ENCODE measurements at places on chromosomes 1 and 21.

DNA sequence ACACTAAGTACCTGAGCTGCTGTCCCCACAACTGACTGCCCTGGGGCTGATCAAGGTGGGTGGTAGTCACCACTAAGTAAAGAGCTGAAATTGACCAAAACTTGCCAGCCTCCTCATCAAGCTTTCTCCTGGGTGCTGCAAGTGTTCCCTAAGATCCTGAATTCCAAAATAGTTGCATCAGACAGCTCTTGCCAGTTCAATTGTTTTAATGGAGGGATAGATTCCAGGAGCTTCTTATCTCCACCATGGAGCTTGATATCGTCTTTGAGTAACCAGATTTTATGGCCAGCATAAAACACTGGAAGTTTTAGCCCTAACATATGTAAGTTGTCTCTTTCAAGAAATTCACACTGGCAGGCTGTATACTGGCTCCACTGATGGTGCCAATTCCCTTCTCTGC lies 90.3 kb downstream of the NID1 start:
- no peak for DNase-seq

GRCh38 chr1:208106218-208106617 lies 138.0 kb downstream of the PLXNA2 start:
- DNase-seq: no peak

GRCh38 chr1:3174487-3175247 lies 105.7 kb downstream of the PRDM16 start:
- DNase-seq: no peak

DNA sequence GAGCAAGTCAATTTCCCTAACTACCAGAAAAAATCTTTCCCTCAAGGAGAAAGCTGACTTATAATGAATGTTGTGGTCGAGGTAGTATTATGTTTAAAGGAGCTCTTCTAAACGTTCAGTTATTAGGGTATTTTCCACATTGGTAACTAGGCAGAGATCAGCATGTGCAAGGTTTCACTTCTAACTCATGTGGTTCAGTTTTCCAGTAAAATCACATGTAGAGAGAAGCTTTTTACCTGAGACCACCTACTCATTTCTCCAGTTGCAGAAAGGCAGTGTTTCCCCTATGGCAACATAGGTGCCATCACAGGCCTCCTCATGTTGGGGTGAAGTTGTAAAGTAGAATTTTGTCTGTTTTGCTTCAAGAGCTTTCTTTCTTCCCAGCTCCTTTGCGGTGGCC lies 23.7 kb downstream of the IL23R start:
- no peak for DNase-seq

DNA sequence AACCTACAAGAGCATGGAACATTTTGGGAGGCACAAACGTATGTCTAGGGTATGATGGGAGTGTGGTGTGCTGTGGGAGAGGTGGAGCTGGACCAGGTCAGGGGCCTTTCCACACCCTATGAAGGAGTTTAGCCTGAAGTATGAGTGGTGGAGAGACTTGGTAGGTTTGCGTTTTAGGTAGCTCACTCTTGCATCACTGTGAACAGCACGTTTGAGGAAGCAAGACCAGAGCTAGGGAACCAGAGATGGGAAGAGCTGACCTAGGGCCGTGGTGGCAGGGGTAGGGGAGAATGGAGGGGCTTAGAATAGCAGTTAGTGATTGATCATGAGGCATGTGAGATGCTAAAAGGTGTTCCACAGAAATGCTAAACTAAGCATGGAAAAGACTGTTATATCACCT lies 25.1 kb upstream of the ZFP69B start:
- DNase-seq: no peak

DNA sequence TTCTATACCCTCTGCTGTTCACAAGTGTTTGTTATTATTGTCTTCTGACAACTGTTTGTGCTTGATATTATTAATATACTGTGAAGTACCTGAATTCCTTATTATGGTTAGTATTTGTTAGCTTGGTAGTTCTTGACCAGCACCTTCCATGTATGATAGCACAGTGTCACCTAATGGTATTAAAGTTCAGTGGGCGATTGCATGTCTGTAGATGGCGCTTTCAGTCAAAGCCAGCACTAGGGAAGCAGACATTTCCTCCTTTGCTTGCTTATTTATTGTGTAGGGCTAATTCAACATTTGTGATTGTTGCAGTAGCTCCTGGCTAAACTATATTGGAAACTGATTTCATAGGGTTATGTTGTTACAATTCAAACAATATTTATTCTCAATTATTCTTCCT lies 218.0 kb downstream of the ZP4 start:
- DNase-seq: no peak

DNA sequence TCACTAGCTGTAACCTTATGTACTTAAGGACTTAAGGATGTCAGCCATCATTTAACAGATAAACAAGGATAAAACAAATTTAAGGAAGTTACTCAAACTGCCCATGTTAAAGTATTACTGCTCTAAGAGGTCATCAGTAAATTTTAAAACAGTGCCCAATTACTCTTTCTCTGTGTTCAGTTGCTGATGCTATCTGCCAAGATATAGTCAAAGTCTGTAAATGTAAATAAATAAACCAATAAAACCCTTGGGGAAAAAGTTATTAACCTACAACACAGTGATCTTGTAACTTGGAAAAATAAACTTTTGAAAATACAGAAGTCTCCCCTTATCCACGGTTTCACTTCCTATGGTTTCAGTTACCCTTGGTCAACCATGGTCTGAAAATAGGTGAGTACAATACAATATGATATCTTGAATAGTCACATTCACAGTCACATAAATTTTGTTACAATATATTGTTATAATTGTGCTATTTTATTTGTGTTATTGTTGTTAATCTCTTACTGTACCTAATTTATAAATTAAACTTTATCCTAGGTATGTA lies 501.8 kb downstream of the LMO4 start:
- no peak for DNase-seq

Measured in GM12891 (cell line).